ENCODE measurements at places on chromosomes 11 and 22.

DNA sequence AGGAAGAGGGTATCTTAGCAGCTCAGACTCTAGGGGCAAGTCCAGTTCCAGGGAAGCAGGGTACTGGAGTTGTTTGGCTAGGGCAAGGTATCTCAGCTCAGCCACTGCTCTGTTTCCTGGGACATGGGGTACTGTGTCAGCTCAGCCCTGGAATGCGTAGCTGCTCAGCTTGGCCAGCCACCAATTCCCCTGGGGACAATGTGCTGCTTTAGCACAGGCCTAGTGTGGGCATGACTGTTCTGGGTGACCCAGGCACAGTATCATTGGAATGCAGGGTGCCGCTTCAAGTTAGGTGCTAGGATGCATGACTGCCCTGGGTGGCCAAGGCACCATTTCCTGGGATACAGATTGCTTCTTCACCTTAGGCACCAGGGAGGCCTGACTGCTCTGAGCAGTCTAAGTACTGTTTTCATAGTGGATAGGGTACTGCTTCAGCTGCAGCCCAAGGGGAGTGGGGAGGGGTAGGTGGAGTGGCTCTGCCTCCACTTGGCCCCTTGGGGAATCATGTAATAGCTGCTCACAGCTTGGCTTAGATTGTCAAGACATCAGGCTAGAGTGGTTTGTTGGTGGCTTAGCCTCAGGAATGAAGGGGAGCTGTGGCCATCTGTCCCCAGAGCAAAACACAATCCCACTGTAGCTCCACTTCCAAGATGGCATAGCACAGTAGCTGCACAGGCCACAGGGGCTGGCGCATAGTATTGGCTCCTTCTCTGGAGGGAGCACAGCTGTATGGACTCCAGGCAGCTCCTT lies 36.0 kb downstream of the MADD start:
- DNase-seq = no peak

DNA sequence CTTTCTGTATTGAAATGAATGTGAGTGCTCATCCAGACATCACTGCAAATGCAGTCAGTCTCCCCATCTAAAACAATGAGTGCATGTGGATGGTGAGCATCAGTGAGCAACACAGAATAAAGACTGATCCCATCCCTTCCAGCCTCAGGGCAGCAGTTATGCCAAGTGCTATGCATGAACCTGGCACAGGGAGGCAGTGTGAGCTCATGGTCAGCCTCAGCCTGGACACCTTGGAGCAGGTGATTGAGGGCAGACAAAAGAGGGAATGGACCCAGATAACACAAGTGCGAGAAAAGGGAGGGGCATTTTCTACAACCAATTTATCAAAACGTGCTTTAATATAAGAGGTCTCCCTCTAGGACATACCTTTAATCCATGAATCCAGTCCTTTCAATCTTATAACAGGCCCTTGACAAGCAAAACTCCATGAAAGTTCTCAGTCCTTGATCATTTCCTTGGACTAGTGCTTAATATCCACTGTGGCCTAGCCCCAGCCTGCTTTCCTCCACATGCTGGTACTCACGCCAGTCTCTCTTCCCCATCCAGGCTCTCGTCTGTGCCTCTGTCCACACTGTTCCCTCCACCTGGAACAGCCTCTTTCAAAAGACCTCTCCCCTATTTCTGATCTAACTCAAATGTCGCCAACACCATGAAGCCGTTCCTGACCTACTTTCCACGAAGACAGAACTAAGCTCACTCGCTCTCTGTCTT lies 50.5 kb upstream of the LRRC55 start:
- no peak for DNase-seq

DNA sequence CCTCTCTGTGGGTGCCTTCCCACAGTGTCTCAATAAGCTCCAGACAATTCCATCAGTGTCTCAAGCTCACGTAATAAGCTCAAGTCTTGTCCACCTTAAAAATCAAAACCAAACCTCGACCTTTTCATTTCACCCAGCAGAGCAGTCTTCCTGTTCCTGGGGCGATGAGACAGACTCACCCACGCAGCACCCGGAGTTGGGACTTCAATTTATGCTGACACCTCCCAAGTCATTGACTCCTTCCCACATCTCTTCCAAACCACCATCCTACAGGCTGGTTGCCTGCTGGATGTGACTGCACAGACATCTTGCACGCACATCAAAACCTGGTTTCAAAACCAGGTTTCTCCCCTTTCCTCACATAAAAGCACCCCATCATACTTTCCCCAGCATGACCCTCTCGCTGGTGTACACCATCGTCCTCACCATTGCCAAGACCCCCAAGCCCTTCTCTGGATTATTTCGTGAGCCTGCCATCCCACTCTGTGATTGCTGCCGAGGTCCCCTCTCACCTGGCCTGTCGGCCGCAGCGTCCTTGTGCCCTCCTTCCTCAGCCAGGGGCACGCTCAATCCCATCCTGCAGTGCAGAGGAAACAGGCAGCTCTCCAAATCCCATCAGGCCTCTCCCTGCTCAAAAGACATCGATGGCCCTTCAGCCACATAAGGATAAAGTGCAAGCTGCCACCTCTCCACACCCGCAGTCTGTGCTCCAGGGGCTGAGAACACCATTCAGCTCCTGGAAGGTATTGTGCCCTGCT lies 45.1 kb upstream of the FBXO3 start:
- no peak for DNase-seq

- DNase-seq = no peak
Measured at GRCh38 chr11:126396965-126397364, 41.5 kb downstream of the ST3GAL4 start.

DNA sequence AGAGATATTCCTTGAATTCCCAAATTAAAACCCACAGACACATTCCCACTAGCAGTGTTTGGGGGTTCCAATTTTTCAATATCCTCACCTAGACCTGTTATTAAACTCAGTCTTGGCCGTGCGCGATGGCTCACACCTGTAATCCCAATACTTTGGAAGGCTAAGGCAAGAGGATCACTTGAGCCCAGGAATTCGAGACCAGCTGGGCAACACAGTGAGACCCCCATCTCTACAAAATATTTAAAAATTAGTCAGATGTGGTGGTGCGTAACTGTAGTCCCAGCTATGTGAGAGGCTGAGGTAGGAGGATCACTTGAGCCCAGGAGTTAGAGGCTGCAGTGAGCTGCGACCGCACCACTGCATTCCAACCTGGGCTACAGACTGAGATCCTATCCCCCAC lies 53.3 kb downstream of the RRAS2 start:
- no peak for DNase-seq

GRCh38 chr11:118017631-118018315 lies 31.6 kb downstream of the IL10RA start:
- no peak for DNase-seq

DNA sequence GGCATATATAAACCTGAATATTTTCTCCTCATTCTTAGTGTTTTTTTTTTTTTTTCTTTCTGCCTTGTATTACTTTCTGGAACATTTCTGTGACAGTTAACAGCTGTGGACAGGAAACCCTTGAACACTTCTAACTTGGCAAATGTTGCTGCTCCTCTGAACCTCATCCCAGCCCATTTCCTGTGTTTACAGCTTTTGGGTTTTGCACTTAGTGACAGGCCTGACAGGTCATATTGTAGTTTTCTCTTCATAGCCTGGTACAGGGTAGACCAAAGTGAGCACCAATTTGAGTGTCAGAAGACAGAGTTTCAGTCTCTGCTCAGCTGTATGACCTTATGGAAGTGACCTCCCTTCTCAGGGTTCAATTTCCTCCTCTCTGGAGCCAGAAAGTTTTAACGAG lies 91.6 kb downstream of the STIM1 start:
- DNase-seq = no peak

All from activated T-helper 1 cell treated with Interleukin-2 at 50 U/mL for 16 hours (primary cell).